Stimulated activated CD8-positive, alpha-beta memory T cell treated with anti-CD3 and anti-CD28 coated beads, Interleukin-12 subunit alpha, Interleukin-12 subunit beta, amount 100 ng/mL, for 1 hour (primary cell): ENCODE measurements at places on chromosomes 16 and 17.

GRCh38 chr17:3639981-3640596, 3.5 kb downstream of the CTNS start:
- no peak for DNase-seq

GRCh38 chr16:83915491-83915890, 16.6 kb downstream of the MLYCD start:
- no peak for DNase-seq

DNA sequence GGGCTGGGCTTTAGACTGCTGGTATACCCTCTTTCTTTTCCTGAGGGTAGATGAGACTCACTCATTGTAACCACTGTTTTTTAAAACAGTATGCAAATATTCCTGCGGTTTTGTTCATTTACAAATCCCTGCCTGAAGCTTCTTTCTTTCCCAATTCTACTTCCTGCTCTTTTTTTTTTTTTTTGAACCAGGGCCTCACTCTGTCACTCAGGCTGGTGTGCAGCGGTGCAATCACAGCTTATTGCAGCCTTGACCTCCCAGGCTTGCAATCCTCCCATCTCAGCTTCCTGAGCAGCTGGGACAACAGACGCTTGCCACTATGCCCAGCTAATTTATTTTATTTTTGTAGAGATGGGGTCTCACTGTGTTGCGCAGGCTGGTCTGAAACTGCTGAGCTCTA, 8.0 kb upstream of the SULT1A1 start:
- no peak for DNase-seq

GRCh38 chr16:70695331-70696070, 9.6 kb upstream of the MTSS2 start:
- DNase-seq, result no peak

- DNase-seq, result no peak
These were observed 10.6 kb upstream of the HOXB2 start for GRCh38 chr17:48555258-48556228.

GRCh38 chr16:49466881-49467280, 93.3 kb downstream of the C16orf78 start:
- no peak for DNase-seq

DNA sequence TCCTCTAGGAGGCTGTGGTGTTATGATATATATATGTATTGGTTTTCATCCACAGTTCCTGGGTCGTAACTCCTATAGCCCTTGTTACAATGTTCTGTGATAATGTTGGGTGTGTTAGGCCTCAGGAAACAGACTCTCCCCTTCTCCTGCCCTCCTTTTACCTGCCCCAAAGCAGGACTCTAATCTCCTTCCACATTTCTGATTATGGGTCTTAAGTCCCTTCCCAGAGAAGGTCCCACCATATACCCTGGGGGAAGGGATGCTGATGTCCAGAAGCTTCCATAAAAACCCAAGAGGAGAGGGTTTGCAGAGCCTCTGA, 450 bp upstream of the C1QBP start:
- DNase-seq, result no peak
